ENCODE measurements at places on chromosomes 11 and 22. TPM values are rescaled to one million over a fixed set of nuclear protein-coding genes. Genes with fewer than 3 reads are reported as not detected.

NUCB2 gene
- total RNA-seq = 33.0 TPM

C22orf42 gene
- total RNA-seq = not detected

DCHS1 gene
- 0.08 TPM for total RNA-seq

IGLL1 gene
- not detected for total RNA-seq

ADAMTS8 gene
- 0.49 TPM for total RNA-seq

ISX gene
- not detected for total RNA-seq

GTSE1 gene
- 32.4 TPM for total RNA-seq

AMPD3 gene
- 8.3 TPM for total RNA-seq

UBQLN3 gene
- total RNA-seq = not detected

ASRGL1 gene
- total RNA-seq = 15.0 TPM

OR4D5 gene
- total RNA-seq = not detected

HPX gene
- total RNA-seq = 0.67 TPM

HEPACAM gene
- not detected for total RNA-seq

TUBA8 gene
- 0.88 TPM for total RNA-seq

NDUFC2 gene
- total RNA-seq = 234 TPM

GLYATL1B gene
- total RNA-seq = not detected

IFITM10 gene
- total RNA-seq = 1.0 TPM

CHRM1 gene
- 0.05 TPM for total RNA-seq

CD3E gene
- total RNA-seq = not detected

PARVG gene
- not detected for total RNA-seq

Data from A549 treated with RU486 at 1 μM for 4 hours (cell line).